ENCODE measurements at places on chromosomes 12 and 14. TPM values are rescaled to one million over a fixed set of nuclear protein-coding genes. Genes with fewer than 3 reads are reported as not detected.

- DNase-seq, result no peak
Measured at GRCh38 chr12:51198568-51199365, 19.1 kb downstream of the POU6F1 start.

DNA sequence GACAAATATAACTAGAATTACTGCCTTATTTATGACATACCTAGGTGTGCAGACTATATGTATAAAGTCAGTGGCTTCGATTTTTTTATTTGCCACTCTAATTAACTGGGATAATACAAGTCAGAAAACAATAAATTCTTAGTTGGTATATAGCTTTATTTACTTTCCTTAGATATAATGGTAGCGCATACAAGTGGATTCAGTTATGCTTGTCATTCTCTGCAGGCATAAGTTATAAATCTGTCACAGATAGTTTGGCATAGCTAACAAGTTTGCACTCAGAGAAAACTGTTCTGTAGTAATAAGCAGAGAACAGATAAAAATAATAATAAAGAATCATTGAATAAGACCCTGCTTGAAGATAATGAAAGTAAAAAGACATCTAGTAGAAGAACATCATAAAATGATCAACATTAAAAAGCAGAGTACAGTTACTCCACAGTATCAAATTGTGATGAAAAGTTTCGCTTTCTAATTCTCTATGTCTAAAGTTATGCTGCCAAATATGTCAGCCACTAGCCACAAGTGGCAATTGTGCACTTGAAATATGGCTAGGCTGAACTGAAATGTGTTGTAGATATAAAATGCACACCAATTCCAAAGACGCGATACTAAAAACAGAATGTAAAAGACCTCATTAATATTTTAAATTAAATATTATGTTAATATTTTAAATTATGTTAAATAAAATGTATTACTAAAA is 224.1 kb downstream of the SLC25A21 start:
- no peak for DNase-seq

DNA sequence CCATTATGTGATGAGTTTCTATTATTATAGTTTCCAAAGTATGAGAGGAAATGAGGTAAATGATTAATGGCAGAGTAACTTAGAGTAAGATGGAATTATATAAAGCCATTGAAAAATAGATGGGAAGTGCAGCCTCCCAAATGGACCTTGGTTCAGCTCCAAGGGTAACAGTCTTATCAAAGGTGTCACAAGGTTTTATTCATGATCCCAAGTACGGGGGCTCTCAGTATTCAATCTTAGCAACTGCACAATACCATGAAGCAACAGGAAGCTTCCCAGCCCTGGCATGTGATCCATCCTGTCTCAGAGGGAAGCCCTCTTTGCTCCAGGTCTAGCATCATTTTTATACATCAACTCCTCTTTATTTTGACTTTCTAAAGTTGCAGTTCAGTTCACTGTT is 948.2 kb downstream of the GALC start:
- DNase-seq, result no peak

- peak; percentile 21 for DNase-seq
Measured at GRCh38 chr12:85301051-85301450, 21.0 kb downstream of the ALX1 start.

- no peak for DNase-seq
Measured at GRCh38 chr12:79678306-79678705, 12.5 kb downstream of the PAWR start.

GRCh38 chr12:3632256-3632655 is 120.7 kb downstream of the CRACR2A start:
- no peak for DNase-seq

DNA sequence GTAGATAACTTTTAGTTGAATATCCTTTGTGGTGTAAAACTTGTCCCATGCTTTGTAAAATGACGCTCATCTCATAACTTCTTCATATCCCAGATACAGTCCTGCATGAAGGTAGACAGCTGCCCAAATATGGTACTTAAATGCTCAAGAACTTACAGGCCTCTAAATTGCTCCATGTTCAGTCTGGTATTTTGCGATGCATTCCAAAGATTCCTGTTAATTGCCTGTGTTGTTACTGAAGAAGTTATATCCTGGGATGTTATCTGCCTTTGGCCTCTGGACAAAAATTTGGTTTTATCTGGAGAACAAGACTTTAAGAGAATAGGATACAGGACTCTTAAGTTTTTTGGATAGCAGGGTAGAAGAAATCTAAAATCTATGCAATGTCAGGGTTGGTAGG is 473.0 kb downstream of the PCNX1 start:
- peak; percentile 35 for DNase-seq

- peak; percentile 52 for DNase-seq
Measured at GRCh38 chr14:36852981-36853691, 191.5 kb downstream of the PAX9 start.

GRCh38 chr12:89427508-89428156 is 75.3 kb upstream of the DUSP6 start:
- no peak for DNase-seq

DNA sequence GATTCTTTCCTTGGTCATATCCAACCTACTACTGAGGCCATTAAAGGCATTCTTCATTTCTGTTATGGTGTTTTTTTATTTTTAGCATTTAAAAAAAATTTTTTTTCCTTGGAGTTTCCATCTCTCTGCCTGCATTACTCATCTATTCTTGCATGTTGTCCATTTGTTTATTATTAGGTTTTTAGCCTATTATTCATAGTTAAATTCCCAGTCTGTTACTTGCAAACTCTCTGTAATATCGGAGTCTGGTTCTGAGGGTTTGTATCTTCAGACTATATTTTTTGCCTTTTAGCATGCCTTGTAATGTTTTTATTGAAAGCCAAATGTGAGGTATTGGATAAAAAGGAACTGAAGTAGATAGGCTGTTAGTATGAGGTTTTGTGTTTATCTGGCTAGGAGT is 284.3 kb downstream of the FUT8 start:
- no peak for DNase-seq

DNA sequence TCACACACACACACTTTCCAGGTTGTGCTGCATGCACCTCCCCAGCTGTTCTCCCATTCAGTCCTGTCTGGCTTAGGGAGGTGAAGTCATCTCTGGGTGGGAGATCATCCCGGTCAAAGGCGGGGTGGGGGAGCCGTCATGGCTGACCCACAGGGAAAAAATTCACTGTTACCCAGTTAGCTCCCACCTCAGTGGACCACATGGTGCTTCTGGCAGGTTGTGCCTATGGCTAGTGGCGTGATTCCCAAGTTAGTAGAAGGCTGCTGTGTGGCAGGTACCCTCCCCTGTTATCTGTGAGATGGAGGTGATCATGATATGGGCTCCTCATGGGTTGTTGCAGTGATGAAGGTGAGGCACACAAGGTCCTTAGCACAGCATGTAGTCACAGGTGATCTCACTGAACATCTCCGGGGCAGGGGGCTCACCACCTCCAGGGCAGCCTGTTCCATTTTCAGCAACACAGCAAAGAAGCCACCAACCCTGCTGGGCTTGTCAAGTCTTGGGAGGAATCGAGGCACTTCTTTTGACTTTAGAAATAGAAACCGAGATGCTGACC is 154.9 kb upstream of the CCND2 start:
- DNase-seq, result no peak

DNA sequence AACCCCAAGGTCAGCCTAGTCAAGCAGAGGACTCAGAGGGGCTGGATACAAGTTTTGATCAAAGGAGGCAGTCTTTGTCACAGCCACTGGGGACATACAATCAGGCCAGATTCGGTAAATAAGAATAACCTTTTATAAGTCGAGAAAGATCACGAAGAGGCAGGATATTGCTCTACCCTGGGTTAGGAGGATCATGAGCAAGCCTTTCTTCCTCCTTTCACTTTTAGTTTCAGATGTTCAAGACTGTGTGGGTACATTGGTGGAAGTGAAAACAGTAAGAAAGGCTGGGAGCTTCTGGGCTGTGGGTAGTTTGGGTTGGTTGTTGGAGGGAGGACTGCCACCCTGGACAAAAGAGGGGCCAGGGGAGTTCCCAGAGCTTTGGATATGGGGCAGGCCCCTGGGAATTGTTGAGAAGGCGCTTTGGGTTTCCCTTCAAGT is 127.7 kb downstream of the SNAPC1 start:
- DNase-seq, result no peak

GRCh38 chr12:31900271-31900670 is 58.9 kb upstream of the RESF1 start:
- no peak for DNase-seq

GRCh38 chr12:104232609-104233280 is 17.2 kb downstream of the TXNRD1 start:
- DNase-seq, result no peak

DNA sequence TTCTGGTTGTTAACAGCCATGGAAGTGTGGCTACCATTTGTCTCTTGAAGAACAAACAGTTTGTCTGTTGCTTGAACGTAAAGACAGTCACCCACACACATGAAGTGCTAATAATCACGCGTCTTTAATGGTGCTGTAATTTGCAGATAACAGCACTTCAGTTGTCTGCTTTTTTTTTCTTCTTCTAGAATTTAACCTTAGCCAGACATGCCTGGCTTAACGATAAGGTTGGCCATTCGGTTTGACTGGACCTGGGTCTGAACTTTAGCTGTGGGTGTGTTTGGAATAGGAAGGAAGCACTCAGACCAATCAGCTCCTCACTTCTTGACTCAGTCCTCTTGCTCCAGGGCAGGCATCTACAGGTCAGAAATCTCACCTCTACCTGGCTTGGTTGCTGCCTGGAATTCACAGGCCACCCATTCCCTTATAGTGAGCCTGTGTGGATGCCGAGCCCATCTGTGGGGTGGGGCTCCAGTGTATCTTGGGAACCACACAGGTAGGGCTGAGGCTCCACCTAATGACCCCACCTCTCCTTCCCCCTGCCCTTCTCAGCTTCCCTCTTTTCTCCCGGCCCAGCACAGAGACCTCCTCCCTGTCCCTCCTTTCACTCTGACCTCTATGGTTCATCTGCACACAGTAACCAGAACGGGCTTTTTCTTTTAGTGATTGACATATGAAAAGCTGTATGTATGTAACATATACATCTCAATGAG is 246.4 kb upstream of the PWP1 start:
- no peak for DNase-seq

DNA sequence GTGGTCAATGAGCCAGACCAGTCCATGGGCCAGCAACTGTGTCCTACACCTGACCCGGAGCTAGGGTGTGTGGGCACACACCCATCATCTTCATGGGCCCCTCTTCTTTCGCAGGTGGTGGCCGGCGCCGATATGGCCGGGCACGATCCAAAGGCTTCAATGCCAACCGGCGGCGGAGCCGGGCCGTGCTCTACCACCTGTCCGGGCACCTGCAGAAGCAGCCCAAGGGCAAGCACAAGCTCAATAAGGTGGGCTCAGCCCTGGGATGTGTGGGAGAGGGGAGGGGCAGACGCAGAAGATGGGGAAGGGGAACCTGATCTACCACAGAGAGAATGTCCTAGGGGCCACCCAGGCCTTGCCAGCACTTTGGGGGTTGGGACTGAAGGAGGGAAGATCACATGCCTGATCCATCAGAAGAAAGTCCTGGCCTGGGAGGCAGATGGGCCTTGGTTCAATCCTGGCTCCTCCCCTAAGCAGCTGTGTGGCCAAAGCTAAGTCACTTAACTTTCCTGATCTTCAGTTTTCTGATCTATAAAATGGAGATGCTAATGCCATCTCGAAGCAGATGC is 3.8 kb downstream of the KCNH3 start:
- no peak for DNase-seq

- DNase-seq, result no peak
Measured at GRCh38 chr12:106125351-106126095, 13.2 kb downstream of the NUAK1 start.

DNA sequence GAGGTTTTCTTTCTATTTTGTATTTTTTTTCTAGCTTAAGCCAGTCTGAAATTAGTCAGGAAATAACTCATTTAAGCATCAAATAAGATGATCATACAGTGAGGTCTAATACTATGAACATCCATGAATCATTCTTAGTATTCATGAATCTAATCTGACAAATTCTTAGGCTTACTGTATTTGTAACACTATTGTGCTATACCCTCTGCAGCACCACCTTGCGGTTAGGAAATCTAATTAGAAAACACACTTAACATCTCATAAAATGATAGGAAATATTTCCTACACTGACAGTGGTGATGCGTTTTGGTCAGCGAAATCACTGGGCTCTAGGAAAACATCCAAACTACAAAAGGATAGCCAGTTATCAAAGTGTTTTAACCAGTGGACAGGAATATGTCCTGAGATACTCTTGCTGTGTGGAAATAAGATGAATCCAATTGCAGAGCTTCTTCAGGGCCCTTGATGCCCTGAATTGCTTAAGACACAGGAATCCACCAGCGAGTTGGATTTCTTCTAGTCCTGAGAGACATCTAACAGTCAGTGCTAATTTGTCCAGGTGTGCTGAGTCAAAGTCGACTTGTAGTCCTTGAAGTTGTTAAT is 109.3 kb upstream of the MYF6 start:
- DNase-seq, result peak; percentile 61

- no peak for DNase-seq
Measured at GRCh38 chr14:31414190-31414833, 6.0 kb downstream of the HEATR5A start.

DNA sequence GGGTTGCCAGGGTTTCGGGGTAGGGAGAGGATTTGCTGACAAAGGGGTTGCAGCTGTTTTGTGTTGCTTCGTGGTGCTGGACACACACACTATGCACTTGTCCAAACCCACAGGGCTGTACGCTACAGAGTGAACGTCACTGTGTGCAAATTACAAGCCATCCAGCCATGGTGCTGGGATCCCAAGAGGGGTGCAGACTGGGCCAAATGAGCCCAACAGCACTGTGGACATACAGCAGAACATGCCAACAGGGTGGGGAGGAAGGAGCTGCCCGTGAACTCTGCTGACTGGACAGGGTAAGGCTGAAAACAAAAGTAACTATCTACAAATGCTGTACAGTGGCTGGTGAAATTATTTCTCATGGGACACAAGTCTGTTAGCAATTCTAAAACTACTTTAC is 25.2 kb downstream of the POLE start:
- DNase-seq, result no peak

DNA sequence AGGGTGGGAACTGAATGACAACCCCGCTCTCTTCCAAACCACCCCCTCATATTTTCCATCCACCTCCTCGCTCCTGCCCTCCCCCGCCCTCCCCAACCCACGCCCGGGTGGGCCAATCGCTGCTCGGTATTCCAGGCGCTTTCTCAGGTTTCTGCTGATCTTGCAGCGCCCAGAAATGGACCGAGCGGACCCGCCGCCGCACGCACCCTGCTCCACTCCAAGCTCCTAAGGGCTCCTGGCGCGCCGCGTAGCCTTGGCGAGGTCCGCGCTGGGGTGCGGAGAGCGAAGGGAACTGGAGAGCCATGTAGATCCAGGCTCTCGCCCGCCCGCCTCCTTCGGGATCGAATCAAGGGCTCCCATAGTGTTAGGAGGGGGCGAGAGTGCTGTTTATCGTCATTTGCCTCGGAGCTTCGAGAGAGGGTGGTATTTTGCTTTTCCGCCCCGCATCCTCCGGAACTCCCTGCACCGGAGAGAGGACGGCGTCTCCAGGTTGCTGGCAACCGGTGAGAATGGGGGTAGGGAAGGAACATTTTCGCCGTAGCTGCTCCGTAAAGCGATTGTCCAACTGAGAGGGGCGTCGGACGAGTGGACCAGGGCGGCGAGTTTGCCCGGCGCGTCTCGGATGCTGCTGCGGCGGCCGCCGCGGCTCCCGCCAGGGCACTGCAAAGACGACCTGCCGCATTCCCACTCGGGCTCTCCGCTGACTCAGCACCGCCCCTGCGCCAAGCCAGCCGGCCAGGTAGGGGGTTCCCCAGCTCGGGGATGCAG is at the start of gene KCNA1:
TSS of gene KCNA1 (plus strand) at position 172 of the 768 bp plus-strand sequence. CDS start 1,474 bp downstream, outside the sequence.
- DNase-seq, result peak; percentile 63

FITM1 gene
- 2.7 TPM for total RNA-seq

PLCZ1 gene
- not detected for total RNA-seq

SUSD6 gene
- total RNA-seq, result 4.8 TPM

LRRK2 gene
- total RNA-seq, result 1.5 TPM

POC1B gene
- total RNA-seq, result 11.1 TPM

OLR1 gene
- 0.06 TPM for total RNA-seq

GXYLT1 gene
- 29.9 TPM for total RNA-seq

XPOT gene
- 90.7 TPM for total RNA-seq

NANOG gene
- total RNA-seq, result not detected

TPPP2 gene
- not detected for total RNA-seq
